Stimulated activated CD8-positive, alpha-beta memory T cell treated with anti-CD3 and anti-CD28 coated beads, Interleukin-15, amount 100 ng/mL, for 1 hour (primary cell): ENCODE measurements at places on chromosomes 2 and 18.

- DNase-seq = no peak
Observed at GRCh38 chr2:176967911-176968450, 244.6 kb upstream of the HNRNPA3 start.

DNA sequence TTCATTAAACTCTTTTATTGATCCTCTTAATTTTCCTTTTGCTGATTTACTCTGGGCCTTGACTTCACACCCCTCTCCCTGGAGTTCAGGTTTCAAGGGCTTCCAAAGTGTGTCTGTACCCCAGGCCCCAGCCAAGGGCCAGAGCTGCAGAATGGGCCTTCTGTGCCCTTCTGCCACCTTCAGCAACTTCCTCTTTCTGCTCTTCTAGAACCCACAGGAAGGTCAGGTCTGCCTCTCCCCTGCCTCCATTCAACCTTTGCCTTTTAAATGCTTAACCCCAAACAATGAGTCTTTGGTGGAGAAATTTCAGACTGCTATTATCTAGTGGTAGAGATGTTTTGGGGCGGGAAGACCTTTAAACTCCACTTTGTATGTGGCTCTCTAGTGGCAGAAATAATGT lies 63.1 kb downstream of the TSN start:
- DNase-seq = no peak

DNA sequence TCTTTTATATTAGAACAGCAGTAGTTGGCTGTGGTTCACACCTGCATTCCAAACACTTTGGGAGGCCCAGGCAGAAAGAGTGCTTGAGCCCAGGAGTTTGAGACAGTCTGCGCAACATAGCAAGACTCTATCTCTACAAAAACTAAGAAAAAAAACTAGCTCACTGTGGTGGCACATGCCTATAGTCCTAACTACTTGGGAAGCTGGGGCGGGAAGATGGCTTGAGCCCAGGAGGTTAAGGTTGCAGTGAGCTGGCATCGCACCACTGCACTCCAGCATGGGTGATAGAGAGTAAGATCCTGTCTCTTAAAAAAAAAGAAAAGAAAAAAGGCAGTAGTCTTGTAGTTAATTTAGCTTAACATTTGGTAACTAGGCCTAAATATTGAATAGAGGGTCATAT lies 136.6 kb downstream of the AGPS start:
- no peak for DNase-seq

DNA sequence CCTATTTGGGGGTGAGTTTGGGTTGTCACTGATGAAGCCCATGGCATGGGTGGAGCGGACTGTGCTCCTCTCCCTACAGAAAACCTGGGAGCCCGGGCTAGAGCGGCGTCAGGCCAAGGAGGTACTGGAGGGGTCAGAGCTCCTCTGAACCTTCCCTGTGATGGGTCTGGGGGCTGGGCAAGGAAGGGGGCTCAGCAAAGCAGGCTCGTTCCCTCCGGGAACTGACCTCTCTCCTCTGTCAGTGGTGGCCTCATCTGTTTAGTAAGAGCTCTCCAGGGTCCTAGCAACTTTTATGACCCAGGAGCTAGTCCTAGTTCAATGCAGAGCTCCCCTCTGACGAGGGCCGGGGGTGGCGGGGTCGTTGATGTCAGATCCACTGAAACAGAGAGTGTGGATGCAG lies 62.4 kb upstream of the OTOF start:
- DNase-seq = no peak
